Uterus (tissue), 4 donors: ENCODE measurements at places on chromosomes 3 and 15. TPM values are rescaled to one million over a fixed set of nuclear protein-coding genes. Genes with fewer than 3 reads are reported as not detected.
A peak's percentile ranks its signal among the peaks of the same experiment; 100 is the strongest.

Gene GP9
- total RNA-seq = not detected

DNA sequence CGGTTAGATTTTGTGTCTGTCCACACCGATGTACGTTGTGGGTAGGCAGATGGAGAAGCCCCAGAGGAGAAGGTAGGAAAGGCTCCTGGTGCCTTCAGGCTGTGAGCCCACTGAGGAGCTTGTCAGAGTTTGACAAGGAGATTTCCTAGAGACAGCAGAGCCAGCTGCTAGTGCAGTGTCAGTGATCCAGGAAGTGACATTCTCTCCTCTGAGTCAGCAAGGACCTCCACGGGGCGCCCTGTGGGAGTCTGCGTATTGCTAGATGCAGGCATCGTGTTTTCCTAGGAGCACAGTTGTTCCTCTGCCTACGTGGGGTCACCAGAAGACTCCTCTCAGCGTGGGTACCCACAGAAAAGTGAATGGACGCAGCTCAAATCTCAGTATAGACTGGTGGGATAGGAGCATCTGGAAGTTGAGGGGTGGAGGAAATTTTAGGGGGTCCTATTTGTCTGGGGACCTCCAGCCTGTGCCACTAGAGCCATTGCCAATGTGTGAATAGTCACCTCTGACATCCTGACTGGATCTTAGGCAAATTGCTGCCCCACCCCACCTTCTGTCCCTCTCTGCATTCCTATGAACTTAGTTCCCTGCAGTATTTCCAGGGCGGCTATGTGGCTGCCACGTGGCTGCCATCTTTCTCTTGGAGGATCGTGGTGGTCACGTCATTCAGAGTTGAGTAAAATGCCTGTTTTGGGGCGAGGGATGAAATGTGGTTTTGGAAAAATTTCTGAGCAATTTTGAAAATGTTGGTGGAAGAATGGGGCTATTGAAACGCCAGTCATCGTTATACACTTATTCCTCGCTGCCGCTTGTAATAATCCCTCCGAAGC is 84.8 kb upstream of the KLHL25 start:
- no peak overlapping the region for H3K4me3 ChIP-seq
- no peak for DNase-seq
- H3K27ac ChIP-seq = no peak overlapping the region
- no peaks in the 10 kb centered on the region for H3K4me1 ChIP-seq

DNA sequence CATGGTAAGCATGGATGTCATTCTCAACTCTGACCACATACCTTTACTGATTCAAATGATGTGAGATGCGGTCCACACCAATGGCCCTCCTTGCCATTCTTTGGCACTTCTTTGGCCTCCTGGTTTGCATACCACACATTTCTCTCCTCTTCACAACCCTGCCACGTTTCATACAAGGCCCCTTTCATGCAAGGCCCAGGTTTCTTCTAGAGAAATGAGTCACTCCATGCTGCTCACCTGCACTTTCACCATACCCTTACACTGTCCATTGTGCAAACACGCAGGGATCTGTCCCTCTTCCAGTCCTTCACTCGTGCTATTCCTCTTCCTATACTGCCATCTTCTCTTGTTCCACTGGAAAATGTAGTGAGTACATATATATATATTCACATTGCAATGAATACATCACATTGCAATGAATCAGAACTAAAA is 24.4 kb upstream of the SLC24A5 start:
- no peak overlapping the region for H3K27ac ChIP-seq
- no peaks in the 10 kb centered on the region for H3K27me3 ChIP-seq
- no peak for DNase-seq
- no peaks in the 10 kb centered on the region for H3K4me1 ChIP-seq
- H3K4me3 ChIP-seq = no peak overlapping the region

- no peak for DNase-seq
- no peaks in the 10 kb centered on the region for H3K27me3 ChIP-seq
Measured at GRCh38 chr3:51539291-51539941, 897 bp downstream of the RAD54L2 start.

- no peaks in the 10 kb centered on the region for H3K27me3 ChIP-seq
- H3K4me3 ChIP-seq = no peak overlapping the region
- H3K27ac ChIP-seq = peak overlapping the region; percentile 33
Measured at GRCh38 chr3:194269610-194270145, 81.5 kb downstream of the CPN2 start.

DNA sequence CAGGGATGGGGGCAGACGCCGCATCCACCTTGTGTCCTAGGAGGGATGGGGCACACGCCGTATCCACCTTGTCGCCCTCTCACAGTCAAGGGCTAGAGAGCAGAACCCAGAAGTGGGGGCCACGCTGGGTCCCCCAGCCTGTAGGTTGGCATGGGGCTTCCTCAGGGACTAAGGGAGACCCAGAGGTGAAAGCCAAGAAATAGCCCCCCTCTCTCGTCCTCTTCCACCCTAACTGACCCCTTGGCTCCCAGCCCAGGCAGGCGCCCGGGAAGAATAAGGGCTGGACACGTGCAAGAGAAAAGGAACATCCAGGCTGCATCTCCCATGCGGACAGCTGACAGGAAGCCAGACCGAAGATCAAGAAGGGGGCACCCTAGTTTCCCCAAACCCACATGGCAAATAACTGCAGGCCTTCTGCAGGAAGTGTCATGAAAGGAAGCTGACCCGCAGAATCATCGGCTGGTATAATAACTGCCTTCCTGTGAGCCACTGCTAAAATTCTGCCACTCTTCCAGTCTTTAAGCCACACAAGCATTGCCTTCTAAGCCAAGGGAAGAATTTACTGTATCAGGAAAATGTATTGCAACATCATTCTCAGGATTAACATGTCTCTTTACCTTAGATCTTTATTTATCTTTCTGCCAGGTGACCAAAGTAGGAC is 38.5 kb upstream of the TFRC start:
- no peak for DNase-seq
- no peaks in the 10 kb centered on the region for H3K4me1 ChIP-seq
- no peak overlapping the region for H3K27ac ChIP-seq
- H3K4me3 ChIP-seq = no peak overlapping the region
- H3K27me3 ChIP-seq = no peaks in the 10 kb centered on the region

DNA sequence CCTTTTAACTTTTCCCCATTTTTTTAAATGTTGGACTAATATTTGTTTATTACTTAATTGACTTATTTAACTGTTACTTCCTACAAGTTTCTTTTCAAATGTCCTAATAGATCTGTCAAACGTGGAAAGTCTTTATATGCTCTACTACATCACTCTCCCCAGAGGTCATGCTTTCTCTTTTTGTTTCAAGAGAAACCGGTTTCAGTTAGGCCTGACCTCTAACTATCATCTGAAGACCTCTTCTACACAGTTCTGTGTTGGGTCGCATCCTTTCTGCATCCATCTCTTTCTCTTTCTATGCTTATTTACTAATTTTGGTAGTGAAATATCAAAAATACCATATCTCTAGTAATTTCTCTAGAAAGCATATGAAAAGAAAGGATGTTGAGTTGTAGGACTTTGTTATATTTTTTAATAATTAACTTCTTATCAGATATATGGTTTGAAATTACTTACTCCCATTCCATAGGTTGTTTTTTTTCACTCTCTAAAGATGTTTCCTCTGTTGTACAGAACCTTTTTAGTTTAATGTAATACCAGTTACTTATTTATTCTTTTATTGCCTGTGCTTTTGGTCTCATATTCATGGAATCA is 781.2 kb upstream of the ARPP21 start:
- no peaks in the 10 kb centered on the region for H3K36me3 ChIP-seq
- no peak overlapping the region for H3K27ac ChIP-seq
- no peak overlapping the region for H3K4me3 ChIP-seq
- H3K27me3 ChIP-seq = no peaks in the 10 kb centered on the region
- no peak for DNase-seq

Gene IQCF5
- total RNA-seq = not detected

Gene ZNF660
- 7.6 TPM for total RNA-seq

Gene PAQR5
- total RNA-seq = 0.28 TPM

Gene ARNT2
- 10.4 TPM for total RNA-seq

Gene IGF2BP2
- 14.7 TPM for total RNA-seq

Gene GLDN
- total RNA-seq = 0.77 TPM

Gene MYO5C
- 35.3 TPM for total RNA-seq

DNA sequence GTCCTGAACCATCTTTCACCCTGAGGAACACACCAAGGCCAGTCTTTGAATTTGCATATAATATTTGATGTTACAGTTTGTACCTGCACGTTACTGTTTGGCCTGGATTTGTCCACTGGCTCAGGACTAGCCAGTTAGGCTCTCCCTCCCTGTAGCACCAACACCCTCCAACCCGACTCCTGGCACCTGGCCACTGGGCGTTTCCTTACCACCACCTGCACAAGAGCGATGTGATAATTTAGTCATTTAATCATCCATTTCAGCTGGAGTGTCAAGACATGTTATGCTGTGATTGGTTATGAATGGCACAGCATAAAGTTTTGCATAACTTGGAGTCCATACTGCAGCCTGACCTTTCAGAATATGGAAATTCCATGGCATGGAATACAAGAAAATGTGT is 242.4 kb downstream of the KCNMB2 start:
- DNase-seq = no peak
- no peaks in the 10 kb centered on the region for H3K27me3 ChIP-seq
- H3K4me1 ChIP-seq = no peaks in the 10 kb centered on the region
- no peak overlapping the region for H3K4me3 ChIP-seq

- peak overlapping the region; percentile 55 for H3K4me3 ChIP-seq
- H3K27me3 ChIP-seq = no peaks in the 10 kb centered on the region
- no peaks in the 10 kb centered on the region for H3K36me3 ChIP-seq
- no peak for DNase-seq
- H3K4me1 ChIP-seq = no peaks in the 10 kb centered on the region
- peak overlapping the region; percentile 85 for H3K27ac ChIP-seq
Measured at GRCh38 chr15:79922512-79923078, 25.8 kb upstream of the MTHFS start.

DNA sequence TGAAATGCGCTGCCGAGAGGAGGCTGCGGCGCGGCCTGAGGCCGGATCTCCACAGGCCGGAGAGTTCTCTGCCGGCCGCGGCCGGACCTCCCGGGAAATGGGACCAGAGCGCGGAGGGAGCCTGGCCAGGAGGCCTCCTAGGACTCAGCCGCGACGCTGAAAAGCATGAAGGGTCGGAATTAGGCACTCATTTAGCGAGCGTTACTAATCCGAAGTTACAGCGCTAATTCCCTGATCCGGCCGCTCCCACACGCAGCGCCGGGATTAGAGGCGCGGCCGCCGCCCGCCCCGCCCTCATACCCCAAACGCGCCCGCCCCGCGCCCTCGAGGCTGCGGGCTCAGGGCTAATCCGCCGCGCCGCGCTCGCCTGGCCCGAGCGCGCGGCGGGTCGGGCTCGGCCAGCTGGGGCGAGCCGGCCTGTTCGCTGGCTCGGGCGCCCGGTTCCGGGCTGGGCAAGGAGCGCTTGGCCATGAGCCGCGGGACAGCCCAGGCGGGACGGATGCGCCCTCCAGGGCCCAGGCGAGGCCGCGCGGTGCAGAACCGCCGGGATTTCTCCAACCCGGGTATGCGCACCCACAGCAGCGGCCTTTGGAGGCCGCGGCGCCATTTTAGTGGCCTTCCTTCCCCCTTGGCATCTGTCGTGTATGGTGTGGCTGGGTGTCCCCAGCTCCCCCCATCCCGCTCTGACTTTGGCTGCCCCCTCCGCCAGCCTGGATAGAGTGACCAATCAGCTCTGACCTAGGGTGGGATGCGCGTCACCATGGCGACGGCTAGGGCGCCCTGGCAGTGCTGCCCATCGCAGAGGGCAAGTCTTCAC is 36.8 kb upstream of the POLG start:
- H3K4me1 ChIP-seq = no peaks in the 10 kb centered on the region
- no peak for DNase-seq
- no peak overlapping the region for H3K4me3 ChIP-seq
- H3K36me3 ChIP-seq = no peaks in the 10 kb centered on the region
- no peak overlapping the region for H3K27ac ChIP-seq

GRCh38 chr3:195066441-195066841 is 204.5 kb downstream of the XXYLT1 start:
- H3K27me3 ChIP-seq = no peaks in the 10 kb centered on the region
- no peak overlapping the region for H3K27ac ChIP-seq
- DNase-seq = no peak
- no peaks in the 10 kb centered on the region for H3K4me1 ChIP-seq
- H3K4me3 ChIP-seq = no peak overlapping the region
- no peaks in the 10 kb centered on the region for H3K36me3 ChIP-seq

- H3K27ac ChIP-seq = no peak overlapping the region
- H3K36me3 ChIP-seq = no peaks in the 10 kb centered on the region
- H3K4me3 ChIP-seq = no peak overlapping the region
Measured at GRCh38 chr15:101611580-101612299, 40.4 kb downstream of the TM2D3 start.

DNA sequence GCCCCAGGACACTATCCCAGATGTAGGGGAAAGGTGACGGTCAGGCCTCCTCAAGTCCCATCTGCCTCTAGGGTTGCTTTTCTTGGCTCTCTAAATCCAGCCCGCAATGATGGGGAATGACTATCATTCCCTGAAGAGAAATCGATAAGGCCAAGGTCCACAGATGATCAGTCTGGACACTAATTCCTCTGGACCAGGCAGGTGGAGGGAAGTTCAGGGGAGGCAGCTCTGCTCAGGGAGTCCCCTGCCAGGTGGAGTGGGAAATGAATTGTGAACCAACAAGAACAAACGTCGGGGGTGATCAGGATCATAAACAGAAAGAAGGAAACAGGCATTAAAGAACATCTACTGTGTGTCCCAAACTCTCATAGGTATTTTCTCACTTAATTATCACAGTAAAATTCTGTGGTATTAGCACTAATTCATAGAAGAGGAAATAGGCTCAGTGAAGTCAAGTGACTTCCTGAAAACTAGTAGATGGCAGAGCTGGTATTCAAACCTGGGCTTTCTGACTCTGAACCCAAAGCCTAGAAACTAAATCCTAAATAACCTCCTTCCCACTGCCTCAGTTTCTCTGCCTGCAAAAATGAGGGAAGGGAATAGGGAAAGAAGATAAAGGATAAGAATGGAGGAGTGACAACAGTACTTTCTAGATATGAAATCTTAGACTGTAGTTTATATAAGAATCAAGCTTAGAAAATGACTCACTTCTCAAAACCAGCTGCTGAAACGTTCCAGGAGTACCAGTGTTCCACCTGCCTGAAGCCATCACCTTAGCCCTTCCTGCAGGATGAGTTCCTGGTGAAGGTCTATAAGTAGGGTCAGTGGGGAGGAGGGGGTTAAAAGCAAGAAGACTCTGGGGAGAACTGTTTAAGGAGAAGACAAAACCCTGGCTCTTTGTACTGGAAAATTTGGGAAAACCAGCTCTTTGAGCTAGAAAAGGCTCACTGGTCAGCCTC is 7.5 kb downstream of the BMF start:
- peak overlapping the region; percentile 95 for H3K27ac ChIP-seq
- peaks cover 41% of the 10 kb centered on the region for H3K4me1 ChIP-seq
- no peak for DNase-seq
- H3K4me3 ChIP-seq = no peak overlapping the region
- no peaks in the 10 kb centered on the region for H3K27me3 ChIP-seq

DNA sequence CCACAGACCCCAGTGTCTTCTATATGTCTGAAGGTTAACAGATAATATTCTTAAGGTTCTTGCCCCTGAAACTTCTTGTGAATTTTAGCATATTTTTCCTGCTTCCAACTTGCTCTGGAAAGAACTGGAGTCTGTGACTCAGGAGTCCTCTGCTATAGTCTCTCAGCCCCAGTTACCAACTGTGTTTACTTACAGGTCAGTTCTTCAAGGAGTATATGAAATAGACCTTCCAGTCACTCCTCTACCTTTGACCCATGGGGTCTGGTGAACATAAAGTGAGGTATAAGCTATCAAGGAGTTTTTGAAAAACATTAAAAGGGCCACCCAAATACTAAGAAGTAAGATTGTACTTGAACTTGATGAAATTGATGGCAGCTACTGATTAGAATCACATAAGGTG is 139.2 kb upstream of the ROPN1 start:
- H3K4me3 ChIP-seq = no peak overlapping the region
- no peak overlapping the region for H3K27ac ChIP-seq
- DNase-seq = no peak
- no peaks in the 10 kb centered on the region for H3K4me1 ChIP-seq

Gene TJP1
- total RNA-seq = 111 TPM
